ENCODE measurements at places on chromosomes 16 and 17. TPM values are rescaled to one million over a fixed set of nuclear protein-coding genes. Genes with fewer than 3 reads are reported as not detected.

DNA sequence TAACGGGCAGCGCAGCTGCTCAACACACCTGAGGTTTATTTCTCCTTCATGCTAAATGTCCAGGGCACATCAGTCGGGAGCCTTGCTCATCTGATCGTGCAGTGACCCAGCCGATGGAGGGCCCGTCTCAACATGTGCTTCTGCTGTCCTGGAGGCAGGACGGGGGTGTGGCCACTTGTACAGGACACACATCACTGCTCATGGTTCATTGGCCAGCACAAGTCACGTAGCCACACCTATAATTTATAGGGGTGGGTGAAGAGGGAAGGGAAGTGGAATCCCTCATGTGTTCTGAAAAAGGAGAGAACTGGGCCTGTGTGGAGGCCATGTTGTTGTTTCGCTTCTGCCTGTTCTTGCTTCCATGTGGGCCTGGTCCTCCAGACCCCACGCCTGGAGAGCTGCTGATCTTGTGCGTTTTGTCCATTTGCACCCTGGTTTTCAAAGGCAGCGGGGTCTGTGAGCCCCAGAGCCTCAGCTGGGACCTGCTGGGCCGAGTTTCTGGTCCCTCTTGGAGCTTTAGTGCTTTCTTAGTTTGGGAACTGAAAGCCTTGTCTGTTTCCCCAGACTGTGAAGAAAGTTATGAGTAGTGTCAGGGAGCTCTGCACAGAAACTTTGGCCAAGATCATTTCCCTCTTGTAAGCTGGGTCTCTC lies 60.5 kb downstream of the CMIP start:
- no peaks in the 10 kb centered on the region for H3K27me3 ChIP-seq
- DNase-seq, result no peak
- H3K4me3 ChIP-seq, result no peak overlapping the region
- H3K4me1 ChIP-seq, result peaks cover 4% of the 10 kb centered on the region
- no peaks in the 10 kb centered on the region for H3K36me3 ChIP-seq

DNA sequence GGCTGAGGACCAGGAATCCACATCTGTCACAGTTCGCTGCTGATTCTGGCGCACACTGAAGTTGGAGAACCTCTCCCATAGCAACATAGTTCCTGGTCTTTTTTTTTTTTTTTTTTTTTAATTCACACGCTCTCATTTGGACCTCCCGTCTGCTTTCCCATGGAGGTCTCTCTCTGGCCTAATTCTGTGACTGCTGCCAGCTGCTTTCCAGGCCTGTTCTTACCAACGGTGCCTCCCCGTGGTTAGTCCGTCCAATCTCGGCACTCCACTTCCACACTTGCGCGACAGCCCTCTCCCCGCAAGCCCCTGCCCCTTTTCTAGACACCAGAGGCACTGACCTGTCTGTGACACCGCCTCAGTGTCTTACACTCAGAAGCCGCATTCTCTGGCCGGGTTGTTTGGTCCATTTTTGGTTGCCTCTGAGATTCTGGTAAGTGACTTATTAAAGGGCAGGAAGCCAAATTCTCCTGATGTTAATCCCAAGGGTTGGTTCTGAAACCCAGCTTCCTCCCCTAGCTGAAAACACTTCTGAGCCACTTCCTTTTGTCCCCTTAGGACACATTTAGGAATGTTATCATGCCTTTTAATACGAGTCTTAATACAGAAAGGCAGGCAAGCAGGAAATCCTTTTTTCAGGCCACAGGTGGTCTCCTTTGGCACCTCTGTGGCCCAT lies 1.1 kb upstream of the AKTIP start:
- peak overlapping the region; percentile 85 for H3K4me3 ChIP-seq
- peak overlapping the region; percentile 78 for H3K27ac ChIP-seq
- peaks cover 41% of the 10 kb centered on the region for H3K4me1 ChIP-seq
- no peaks in the 10 kb centered on the region for H3K27me3 ChIP-seq
- peaks cover 9% of the 10 kb centered on the region for H3K36me3 ChIP-seq

DNA sequence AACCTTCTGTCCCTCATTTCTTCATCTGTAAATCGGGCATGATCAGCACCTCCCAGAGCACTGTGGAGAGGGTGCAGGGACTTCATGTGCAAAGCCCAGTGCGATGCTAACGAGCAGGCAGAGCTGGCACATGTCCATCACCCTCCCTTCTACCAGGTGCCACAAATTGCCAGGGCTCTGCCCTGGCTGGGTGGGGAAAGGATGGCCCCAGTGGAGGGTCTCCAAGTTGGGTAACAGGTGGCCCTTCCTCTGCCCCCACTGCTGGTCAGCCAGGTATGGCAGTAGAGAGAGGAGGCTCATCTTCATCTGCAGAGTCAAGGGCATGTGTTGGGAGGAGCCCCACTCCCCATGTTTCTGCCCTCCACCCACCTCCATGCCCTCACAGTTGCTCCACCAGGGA lies 61.5 kb upstream of the CDH5 start:
- peak; percentile 17 for DNase-seq
- H3K27ac ChIP-seq, result no peak overlapping the region
- H3K27me3 ChIP-seq, result no peaks in the 10 kb centered on the region
- no peak overlapping the region for H3K4me3 ChIP-seq
- no peaks in the 10 kb centered on the region for H3K4me1 ChIP-seq

DNA sequence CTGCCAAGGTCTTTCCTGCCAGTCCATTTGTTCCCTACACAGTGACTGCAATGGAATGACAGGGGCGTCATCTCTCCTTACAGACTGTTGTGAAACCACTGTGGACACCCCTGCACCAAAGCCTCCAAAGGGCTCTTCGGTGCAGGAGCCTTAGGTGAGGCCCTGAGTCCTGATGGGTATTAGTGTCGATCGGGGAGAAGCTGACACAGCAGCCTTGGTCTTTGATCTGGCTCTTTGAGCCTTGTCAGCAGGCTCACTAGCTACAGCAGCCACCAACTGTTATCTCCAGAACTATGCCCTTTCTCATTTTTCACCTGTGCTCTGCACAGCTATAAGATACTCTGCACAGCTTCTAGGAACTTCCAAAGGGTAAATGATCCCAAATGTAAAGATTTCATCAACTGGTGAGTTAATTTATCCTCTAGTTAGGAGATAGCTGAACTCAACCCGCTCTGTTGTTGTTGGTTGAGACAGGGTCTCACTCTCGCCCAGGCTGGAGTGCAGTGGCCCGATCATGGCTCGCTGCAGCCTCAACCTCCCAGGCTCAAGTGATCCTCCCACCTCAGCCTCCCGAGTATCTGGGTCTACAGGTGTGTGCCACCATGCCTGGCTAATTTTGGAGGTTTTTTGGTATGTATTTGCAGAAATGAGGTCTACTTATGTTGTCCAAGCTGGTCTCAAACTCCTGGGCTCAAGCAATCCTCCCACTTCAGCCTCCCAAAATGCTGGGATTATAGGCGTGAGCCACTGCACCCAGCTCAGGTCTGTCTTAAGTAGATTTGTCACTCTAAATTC lies 19.7 kb downstream of the G6PC1 start:
- no peak for DNase-seq
- no peak overlapping the region for H3K27ac ChIP-seq
- H3K4me1 ChIP-seq, result no peaks in the 10 kb centered on the region
- H3K36me3 ChIP-seq, result no peaks in the 10 kb centered on the region
- peaks cover 6% of the 10 kb centered on the region for H3K27me3 ChIP-seq

The ABCC6 gene
- total RNA-seq, result not detected

The CASKIN1 gene
- total RNA-seq, result not detected

DNA sequence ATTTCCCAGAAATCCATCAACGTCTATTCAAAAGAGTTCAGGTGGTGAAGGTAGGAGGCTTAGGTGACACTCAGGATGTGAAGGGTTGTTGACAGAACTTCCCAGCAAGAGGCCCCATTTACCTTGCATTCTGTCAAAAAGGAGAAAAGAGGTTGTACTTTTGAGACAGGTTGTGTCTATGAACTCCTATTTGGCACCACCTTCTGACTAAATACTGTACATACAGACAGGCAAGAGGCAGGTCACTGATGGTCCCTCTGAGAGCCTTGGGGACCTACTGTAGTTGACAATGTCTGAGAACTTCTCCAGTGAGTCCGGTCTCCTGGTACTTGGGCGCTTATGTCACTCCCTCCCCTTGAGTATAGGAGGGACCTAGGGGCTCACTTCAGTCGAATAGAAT lies 479.3 kb upstream of the ZFHX3 start:
- no peaks in the 10 kb centered on the region for H3K27me3 ChIP-seq
- no peaks in the 10 kb centered on the region for H3K4me1 ChIP-seq
- no peak for DNase-seq
- H3K4me3 ChIP-seq, result no peak overlapping the region
- H3K36me3 ChIP-seq, result no peaks in the 10 kb centered on the region
- H3K27ac ChIP-seq, result no peak overlapping the region

GRCh38 chr16:86978445-86979030 lies 338.7 kb downstream of the C16orf95 start:
- no peaks in the 10 kb centered on the region for H3K27me3 ChIP-seq
- H3K36me3 ChIP-seq, result no peaks in the 10 kb centered on the region

DNA sequence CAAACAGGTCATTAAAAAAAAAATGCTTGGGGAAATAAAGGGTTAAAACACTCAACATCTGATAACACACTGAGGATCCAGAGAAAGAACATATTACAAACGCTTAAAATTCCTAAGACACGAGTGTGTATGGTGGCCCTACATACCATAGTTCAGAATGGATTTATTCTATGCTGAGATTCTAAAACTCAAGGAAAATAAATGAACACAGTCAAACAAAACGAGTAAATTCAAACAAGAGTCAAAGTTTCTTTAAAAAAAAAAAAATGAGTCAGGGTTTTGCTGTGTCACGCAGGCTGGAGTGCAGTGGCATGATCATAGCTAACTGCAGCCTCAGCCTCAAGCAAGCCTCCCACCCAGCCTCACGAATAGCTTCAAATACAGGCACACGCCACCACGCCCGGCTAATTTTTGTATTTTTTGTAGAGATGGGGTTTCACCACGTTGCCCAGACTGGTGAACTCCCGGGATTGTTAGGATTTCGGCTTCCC lies 17.4 kb downstream of the CRK start:
- H3K27ac ChIP-seq, result no peak overlapping the region
- H3K4me3 ChIP-seq, result no peak overlapping the region

The KRT37 gene
- total RNA-seq, result not detected

The LCAT gene
- 18.7 TPM for total RNA-seq

DNA sequence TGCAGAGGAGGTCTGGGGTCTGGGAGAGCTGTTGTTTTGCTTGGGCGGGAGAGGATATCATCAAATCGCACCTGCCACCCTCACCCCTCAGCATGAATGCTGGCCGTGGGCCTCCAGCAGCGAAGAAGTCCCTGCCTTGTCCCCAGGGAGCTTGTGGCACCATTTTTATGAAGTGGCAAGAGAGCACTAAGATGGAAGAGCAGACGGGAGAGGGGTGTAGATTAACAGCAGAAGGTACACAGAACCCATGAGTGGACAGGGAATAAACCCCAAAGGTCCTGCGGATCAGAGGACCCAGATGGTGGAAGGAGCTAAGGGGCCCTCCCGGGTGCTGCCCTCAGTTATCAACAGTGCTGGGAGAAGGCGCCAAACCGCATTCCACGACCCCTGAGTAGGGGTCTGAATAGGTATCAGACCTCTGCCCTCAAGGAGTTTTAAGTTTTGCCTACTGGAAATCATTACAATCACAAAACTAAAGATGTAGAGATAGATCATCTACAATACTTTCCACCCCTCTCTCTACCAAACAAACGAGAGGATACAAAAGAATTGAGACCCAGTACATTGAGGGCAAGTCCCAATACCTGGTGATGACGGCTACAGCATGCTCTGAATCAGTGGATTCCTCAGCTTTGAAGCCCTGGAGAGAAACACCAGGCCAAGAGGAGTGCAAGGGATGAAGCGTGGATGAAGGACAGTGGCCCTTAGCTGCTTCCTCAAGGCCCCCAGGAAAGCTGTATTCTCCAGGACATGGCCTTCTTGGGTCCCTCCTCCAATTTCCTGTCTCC lies 60.2 kb downstream of the CCDC182 start:
- no peak overlapping the region for H3K27ac ChIP-seq
- no peak for DNase-seq
- no peak overlapping the region for H3K4me3 ChIP-seq

DNA sequence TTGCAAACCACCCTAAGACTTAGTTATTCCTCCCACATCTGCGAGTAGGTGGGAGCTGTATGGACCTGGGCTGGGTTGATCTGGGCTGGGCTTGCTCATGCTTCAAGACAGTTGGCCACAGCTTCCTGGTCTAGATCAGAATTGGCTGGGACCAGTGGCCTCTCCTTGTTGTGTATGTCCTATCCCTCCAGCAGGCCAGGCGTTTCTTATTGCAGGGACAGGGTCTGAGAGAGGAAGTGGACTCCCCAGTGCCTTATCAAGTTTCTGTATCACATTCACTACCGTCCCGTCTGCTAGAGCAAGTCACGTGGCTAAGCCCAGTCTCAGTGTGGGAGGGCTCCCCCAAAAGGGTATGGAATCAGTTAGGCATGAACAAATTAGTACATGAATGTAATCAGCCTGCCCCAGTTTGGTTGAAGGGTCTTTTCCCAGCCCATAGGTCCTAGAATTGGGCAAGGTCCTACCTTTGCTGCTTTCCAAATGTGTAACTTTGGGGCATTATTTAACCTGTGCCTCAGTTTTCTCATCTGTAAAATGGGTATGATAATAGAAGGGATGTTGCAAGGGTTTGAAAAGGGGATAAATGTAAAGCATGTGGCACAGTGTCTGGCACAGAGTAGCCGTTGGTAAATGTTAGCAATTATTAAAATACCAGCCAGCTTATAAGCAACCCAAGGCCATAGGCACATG lies 36.0 kb downstream of the NKD1 start:
- H3K27me3 ChIP-seq, result no peaks in the 10 kb centered on the region
- no peak overlapping the region for H3K4me3 ChIP-seq
- H3K4me1 ChIP-seq, result peaks cover 2% of the 10 kb centered on the region

GRCh38 chr16:84737192-84738011 lies 37.6 kb downstream of the USP10 start:
- H3K4me1 ChIP-seq, result peaks cover 6% of the 10 kb centered on the region
- peaks cover 2% of the 10 kb centered on the region for H3K36me3 ChIP-seq
- H3K27ac ChIP-seq, result no peak overlapping the region
- H3K4me3 ChIP-seq, result no peak overlapping the region
- no peak for DNase-seq

The DNAAF1 gene
- total RNA-seq, result 0.16 TPM

DNA sequence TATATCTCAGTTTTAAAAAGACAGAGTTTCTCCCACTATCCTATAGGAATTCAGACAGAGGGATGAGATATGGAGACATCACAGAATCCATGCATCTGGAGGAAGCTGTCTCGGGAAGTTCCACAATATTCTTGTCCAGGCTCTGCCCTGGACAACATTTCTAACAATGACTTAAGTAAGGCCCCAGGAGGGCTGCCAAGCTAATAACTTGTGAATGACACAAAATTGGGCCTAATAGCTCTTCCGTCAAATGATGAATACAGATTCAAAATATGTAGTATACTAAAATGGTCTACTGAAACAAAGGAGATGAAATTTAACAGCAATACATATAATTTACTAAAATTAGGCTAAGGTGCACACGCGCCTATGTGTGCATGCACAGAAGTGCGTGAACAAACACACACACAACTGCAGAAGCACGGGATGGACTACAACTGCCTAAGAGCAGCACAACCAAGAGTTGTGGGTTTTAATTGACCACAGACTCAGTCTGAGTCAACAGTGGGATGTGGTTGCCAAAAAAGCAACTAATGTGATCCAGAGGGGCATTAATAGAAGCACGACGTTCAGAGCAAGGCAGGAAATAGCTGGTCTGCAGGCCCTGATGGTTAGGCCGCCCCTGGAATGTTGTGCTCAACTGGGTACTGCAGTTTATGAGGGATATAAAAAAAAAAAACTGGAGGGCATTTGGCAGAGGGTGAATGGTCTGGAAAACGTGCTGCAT lies 26.3 kb upstream of the HS3ST2 start:
- no peaks in the 10 kb centered on the region for H3K4me1 ChIP-seq
- no peak for DNase-seq
- H3K27ac ChIP-seq, result no peak overlapping the region
- no peaks in the 10 kb centered on the region for H3K27me3 ChIP-seq
- H3K36me3 ChIP-seq, result no peaks in the 10 kb centered on the region

GRCh38 chr16:77918809-77919707 lies 103.3 kb upstream of the CLEC3A start:
- no peak for DNase-seq
- no peak overlapping the region for H3K27ac ChIP-seq

The KRT20 gene
- total RNA-seq, result not detected

All from T-cell (primary cell).